ENCODE measurements at places on chromosomes 7 and 10.

DNA sequence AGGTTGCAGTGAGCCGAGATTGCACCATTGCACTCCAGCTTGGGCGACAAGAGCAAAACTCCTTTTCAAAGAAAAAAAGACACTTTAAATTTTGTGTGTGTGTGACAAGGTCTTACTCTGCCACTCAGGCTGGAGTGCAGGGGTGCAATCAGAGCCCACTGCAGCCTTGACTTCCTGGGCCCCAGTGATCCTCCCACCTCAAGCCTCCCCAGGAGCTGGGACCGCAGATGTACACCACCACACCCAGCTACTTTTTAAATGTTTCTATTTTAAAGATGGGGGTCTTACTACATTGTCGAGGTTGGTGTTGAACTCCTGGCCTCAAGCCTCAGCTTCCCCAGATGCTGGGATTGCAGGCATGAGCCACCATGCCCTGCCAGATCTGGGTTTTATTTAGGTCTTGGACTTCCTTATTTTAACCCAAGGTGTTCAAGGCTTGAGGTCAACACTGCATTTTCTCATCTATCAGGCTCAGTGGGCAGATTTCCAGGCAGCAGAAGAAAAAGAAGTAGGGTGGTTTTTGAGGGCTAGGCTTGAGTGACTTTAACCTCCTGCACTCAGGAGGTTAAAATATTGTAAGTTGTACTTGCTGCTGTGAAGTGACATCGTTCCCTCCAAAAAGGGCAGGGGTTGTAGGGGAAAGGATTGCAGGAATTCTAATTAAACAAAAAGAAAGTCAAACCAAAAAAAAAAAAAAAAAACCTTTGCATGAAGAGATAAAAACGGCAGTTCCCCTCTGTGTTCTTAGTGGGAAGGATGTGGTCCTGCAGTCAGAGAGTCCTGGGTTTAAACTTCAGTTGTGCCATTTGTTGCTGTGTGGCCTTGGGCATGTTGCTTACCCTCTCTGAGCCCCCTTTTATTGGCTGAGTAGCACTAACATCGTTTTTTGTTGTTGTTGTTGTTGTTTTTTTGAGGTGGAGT is 71.5 kb downstream of the CARD11 start:
- DNase-seq: no peak

- DNase-seq: no peak
Observed at GRCh38 chr7:101550641-101551541, 78.2 kb downstream of the MYL10 start.

- no peak for DNase-seq
Observed at GRCh38 chr7:96308253-96308949, 13.5 kb downstream of the SLC25A13 start.

- no peak for DNase-seq
Observed at GRCh38 chr7:50449501-50449880, 659 bp downstream of the FIGNL1 start.

GRCh38 chr10:119919826-119920225 is 27.3 kb downstream of the SEC23IP start:
- DNase-seq: no peak

GRCh38 chr10:32166365-32166764 is 110.1 kb upstream of the KIF5B start:
- DNase-seq: no peak

DNA sequence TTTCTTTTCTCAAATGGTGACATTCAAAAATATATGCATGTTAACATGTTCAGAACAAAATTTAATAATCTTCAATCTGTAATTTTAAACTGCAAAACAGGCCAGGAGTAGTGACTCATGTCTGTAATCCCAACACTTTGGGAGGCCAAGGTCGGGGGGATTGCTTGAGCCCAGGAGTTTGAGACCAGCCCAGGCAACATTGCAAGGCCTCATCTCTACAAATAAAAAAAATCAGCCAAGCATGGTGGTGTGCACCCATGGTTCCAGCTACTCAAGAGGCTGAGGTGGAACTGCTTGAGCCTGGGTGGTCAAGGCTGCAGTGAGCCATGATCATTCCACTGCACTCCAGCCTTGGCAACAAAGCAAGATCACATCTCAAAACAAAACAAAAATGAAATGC is 394.3 kb downstream of the PARD3 start:
- no peak for DNase-seq

DNA sequence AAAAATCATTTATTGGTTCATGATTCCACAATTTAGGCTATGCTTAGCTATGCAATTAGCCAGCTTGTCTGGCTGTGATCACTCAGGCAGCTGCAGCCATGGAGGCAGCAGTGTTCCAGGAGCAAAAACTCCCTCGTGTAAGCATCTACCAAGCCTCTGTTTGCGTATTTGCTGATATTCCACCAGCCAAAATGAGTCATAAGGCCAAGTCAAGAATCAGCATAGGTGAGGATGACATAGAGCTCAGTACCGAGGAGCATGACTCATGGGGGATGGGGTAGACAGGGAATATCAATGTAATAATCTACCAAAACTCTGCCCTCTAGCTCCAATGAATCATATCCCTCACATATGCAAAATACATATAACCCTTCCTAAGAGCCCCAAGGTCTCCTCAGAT is 63.3 kb downstream of the IMMP2L start:
- no peak for DNase-seq

Measured in stimulated activated CD4-positive, alpha-beta T cell treated with anti-CD3 and anti-CD28 coated beads, TNF-alpha, amount 100 ng/mL, for 1 hour (primary cell).